ENCODE measurements at places on chromosomes 1 and 21. TPM values are rescaled to one million over a fixed set of nuclear protein-coding genes. Genes with fewer than 3 reads are reported as not detected.

The PRAMEF14 gene
- not detected for total RNA-seq

GRCh38 chr1:87103074-87103473 lies 188.6 kb downstream of the HS2ST1 start:
- H3K36me3 ChIP-seq, result peaks cover 15% of the 10 kb centered on the region
- H3K4me1 ChIP-seq, result no peaks in the 10 kb centered on the region
- no peak overlapping the region for H3K27ac ChIP-seq
- DNase-seq, result no peak

The MNDA gene
- total RNA-seq, result not detected

DNA sequence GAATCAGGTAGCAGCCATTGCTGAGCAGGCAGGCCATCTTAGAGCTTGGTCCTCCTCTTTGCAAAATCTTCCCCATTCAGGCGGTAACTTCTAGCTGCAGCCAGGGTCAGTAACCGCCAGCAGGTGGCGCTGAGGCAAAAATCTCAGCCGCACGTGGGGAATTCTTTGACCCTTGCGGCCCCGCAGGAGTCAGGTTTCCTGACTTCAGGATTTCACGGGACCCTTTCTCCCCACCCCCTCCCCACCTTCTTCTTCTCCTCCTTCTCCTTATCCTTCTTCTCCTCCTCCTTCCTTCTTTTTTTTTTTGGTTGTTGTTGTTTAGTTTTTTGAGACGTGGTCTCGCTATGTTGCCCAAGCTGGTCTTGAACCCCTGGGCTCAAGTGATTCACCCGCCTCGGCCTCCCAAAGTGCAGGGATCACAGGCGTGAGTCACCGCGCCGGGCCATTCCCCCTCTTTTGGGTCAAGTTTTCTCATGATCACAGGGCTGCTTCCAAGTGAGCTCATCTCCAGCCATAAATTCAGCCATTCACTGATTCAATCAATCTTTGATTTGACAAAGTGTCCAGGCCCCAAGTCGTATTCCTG lies 33.4 kb upstream of the TENT5B start:
- peak overlapping the region; percentile 75 for H3K4me3 ChIP-seq
- peak overlapping the region; percentile 73 for H3K27ac ChIP-seq
- H3K36me3 ChIP-seq, result no peaks in the 10 kb centered on the region
- DNase-seq, result peak; percentile 76
- H3K27me3 ChIP-seq, result no peaks in the 10 kb centered on the region

DNA sequence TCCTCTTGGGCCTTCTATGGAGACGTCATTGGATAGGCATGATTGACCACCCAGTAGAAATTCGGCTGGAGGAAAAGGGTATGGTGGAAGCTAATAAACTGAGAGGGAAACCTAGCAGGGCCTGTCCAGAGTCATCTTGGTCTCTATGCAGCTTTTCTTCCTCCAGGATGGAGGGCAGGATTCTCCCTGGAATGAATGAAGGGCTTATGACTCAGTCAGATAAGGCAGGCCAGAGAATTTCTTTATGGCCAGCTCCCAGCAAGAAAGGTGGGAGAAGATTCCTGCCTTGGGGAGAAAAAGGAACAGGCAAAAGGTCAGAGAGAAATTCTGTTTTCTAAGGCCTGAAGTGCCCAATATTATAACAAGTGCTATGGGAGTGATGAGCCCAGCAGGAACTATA lies 17.1 kb downstream of the FBLIM1 start:
- H3K4me1 ChIP-seq, result no peaks in the 10 kb centered on the region
- H3K36me3 ChIP-seq, result no peaks in the 10 kb centered on the region
- no peak overlapping the region for H3K4me3 ChIP-seq
- H3K27me3 ChIP-seq, result peaks cover 6% of the 10 kb centered on the region

The RIPPLY3 gene
- not detected for total RNA-seq

DNA sequence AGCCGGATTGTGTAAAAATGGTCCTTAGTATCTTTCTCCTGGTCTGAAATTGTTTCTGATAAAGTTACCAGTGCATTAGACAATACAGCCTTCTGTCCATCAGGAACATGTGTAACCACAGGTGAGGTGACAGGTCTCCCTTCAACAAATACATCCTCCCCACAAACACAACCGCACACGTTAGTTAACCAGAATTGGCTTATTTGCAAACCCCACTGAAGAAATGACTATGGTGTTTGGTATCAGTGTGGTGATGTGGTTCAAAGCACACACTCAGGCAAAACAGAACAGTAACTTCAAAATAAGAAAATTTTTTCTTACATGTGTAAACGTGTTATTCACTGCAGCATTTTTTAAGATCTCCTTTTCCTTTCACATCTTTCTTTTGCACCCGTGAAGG lies 517.2 kb upstream of the NR5A2 start:
- H3K36me3 ChIP-seq, result no peaks in the 10 kb centered on the region
- H3K27me3 ChIP-seq, result peaks cover 36% of the 10 kb centered on the region
- H3K27ac ChIP-seq, result no peak overlapping the region
- no peak for DNase-seq

The OR6N1 gene
- total RNA-seq, result not detected

GRCh38 chr1:46522184-46522968 lies 29.1 kb downstream of the KNCN start:
- peak; percentile 60 for DNase-seq
- H3K27me3 ChIP-seq, result peaks cover 28% of the 10 kb centered on the region
- no peak overlapping the region for H3K4me3 ChIP-seq
- H3K27ac ChIP-seq, result peak overlapping the region; percentile 71

- H3K4me3 ChIP-seq, result no peak overlapping the region
- no peak overlapping the region for H3K27ac ChIP-seq
- no peak for DNase-seq
- no peaks in the 10 kb centered on the region for H3K27me3 ChIP-seq
Measured at GRCh38 chr1:25011943-25012638, 82.0 kb upstream of the RUNX3 start.

The GJA9 gene
- not detected for total RNA-seq

The ZBED6 gene
- 21.1 TPM for total RNA-seq

DNA sequence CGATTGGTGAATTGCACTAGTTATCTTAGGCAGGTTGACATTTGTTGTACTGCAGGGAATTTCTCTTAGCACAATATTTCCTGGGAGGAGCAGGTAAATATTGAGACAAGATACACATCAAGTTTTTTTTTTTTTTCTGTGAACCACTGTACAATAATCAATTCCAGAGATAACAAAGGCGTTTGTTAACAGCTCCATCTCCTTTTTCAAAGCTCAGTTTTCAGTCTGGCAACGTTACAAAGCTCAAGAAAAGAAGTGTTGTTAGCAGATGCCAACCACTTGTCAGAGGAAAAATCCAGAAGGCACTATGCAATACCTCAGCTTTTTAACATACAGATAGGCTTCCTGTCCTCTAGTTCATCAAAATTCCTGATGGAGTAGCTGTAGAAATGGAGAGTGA lies 40.9 kb upstream of the DAB1 start:
- no peaks in the 10 kb centered on the region for H3K27me3 ChIP-seq
- no peak overlapping the region for H3K27ac ChIP-seq
- no peak overlapping the region for H3K4me3 ChIP-seq
- no peaks in the 10 kb centered on the region for H3K36me3 ChIP-seq

GRCh38 chr1:39926343-39926793 lies 24.7 kb upstream of the MYCL start:
- DNase-seq, result no peak
- H3K4me3 ChIP-seq, result no peak overlapping the region
- H3K27me3 ChIP-seq, result peaks cover 2% of the 10 kb centered on the region
- no peaks in the 10 kb centered on the region for H3K36me3 ChIP-seq
- H3K4me1 ChIP-seq, result peaks cover 4% of the 10 kb centered on the region

GRCh38 chr1:6888870-6889269 lies 103.6 kb downstream of the CAMTA1 start:
- no peak overlapping the region for H3K4me3 ChIP-seq

- H3K4me3 ChIP-seq, result no peak overlapping the region
- no peak for DNase-seq
- H3K27me3 ChIP-seq, result peaks cover 30% of the 10 kb centered on the region
Measured at GRCh38 chr21:45588871-45589491, 46.7 kb upstream of the SLC19A1 start.

- H3K27me3 ChIP-seq, result peaks cover 23% of the 10 kb centered on the region
- no peak overlapping the region for H3K27ac ChIP-seq
- DNase-seq, result no peak
- H3K36me3 ChIP-seq, result no peaks in the 10 kb centered on the region
Measured at GRCh38 chr1:151144474-151145303, 1.7 kb downstream of the SEMA6C start.

- peak; percentile 54 for DNase-seq
- no peaks in the 10 kb centered on the region for H3K27me3 ChIP-seq
- H3K36me3 ChIP-seq, result no peaks in the 10 kb centered on the region
Measured at GRCh38 chr1:169588785-169589485, 2.7 kb upstream of the F5 start.

GRCh38 chr1:187409341-187409740 lies 580.6 kb downstream of the PLA2G4A start:
- H3K36me3 ChIP-seq, result no peaks in the 10 kb centered on the region
- no peaks in the 10 kb centered on the region for H3K4me1 ChIP-seq
- no peak overlapping the region for H3K27ac ChIP-seq
- no peak for DNase-seq
- no peak overlapping the region for H3K4me3 ChIP-seq

DNA sequence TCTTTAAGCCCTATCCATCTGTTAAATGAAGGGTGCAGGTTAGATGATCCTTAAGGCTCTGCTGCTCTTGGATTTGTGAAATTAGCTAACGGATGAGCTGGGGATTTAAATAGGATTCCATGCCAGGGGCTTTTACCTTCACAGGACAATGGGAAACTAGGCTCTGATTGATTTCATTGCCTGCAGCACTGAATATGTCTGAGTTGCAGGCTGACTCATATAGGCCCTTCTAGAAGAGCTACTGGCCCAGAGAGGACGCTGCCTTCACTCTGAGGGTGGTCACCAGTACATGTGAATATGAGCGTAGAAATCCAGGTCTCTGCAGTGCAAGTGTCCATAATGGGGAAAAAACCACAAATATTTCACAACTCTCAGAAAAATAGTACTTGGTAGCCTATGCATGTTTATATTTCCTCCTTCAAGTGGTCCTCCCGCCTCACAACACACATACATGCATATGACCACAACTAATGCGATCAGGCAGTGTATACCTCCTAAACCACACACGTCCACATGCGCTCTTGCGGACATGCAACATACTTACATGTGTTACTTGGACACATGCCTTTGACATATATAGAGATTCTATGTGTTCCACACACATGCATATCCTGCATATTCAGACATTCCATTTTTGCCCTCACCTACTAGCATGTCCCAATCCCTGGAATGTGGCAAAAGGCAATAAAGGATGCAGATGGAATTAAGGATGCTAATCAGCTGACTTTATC lies 233.8 kb upstream of the JUN start:
- no peak overlapping the region for H3K27ac ChIP-seq
- H3K4me3 ChIP-seq, result no peak overlapping the region
- peaks cover 9% of the 10 kb centered on the region for H3K36me3 ChIP-seq
- peak; percentile 28 for DNase-seq
- no peaks in the 10 kb centered on the region for H3K27me3 ChIP-seq
- H3K4me1 ChIP-seq, result peaks cover 45% of the 10 kb centered on the region

The HCRTR1 gene
- not detected for total RNA-seq

The C1QB gene
- total RNA-seq, result not detected

DNA sequence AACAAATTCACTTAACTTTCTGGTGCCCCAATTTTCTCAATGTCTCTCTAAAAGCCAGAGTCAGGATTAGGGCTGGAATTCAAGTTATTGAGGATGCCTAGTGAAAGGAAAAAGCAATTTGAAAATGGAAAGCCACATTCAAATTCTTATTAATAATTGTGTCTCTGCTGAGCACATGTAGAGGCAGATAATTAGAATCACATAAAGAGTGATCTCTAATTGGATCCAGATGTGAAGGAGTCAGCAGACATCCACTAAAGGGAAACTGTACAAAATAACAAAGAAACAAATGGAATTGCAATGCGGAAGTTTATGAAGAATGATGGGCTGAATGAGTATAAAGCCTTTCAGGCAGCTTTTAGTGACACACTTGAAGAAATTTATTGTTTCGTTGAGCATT lies 482.6 kb downstream of the TTLL7 start:
- DNase-seq, result no peak
- no peak overlapping the region for H3K4me3 ChIP-seq
- H3K27ac ChIP-seq, result no peak overlapping the region

DNA sequence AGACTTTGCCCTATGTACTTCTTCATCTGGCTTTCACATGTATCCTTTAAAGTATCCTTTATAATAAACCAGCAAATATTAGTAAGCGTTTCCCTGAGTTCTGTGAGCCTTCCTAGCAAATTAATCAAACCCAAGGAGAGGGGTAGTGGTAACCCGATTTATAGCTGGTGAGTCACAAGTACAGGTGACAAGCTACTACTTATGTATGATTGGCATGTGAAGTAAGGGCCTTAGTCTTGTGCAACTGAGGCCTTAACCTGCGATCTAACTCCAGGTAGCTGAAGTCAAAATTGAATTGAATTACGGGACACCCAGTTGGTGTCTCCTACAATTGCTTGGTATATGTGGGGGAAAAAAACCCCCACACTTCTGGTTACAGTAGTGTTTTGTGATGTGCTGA lies 26.0 kb downstream of the SLC16A1 start:
- no peak for DNase-seq
- peaks cover 13% of the 10 kb centered on the region for H3K4me1 ChIP-seq
- peaks cover 16% of the 10 kb centered on the region for H3K36me3 ChIP-seq
- H3K27me3 ChIP-seq, result no peaks in the 10 kb centered on the region

DNA sequence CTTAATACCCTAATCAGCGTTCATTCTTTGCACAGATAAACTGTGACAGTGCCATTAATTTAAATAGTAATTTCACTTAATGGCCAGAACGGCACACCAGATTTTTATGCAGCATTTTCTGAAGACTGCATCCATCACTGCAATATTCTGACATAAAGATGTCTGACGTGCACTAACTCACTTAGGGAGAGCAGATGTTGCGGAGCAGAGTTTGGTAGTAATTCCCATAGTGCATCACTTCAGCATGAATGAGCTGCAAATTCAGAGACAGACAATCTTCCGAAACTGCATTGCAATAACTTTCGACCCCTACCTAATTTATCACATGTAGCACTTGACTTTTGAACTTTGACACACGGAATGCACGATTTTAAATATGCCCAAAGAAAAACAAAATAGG lies 225.3 kb downstream of the KCTD3 start:
- DNase-seq, result no peak
- no peaks in the 10 kb centered on the region for H3K27me3 ChIP-seq
- H3K4me1 ChIP-seq, result no peaks in the 10 kb centered on the region
- H3K36me3 ChIP-seq, result no peaks in the 10 kb centered on the region
- no peak overlapping the region for H3K27ac ChIP-seq

- peaks cover 10% of the 10 kb centered on the region for H3K27me3 ChIP-seq
- H3K4me3 ChIP-seq, result no peak overlapping the region
- peaks cover 2% of the 10 kb centered on the region for H3K4me1 ChIP-seq
- H3K36me3 ChIP-seq, result no peaks in the 10 kb centered on the region
Measured at GRCh38 chr1:1164701-1165451, 8.8 kb upstream of the TTLL10 start.

DNA sequence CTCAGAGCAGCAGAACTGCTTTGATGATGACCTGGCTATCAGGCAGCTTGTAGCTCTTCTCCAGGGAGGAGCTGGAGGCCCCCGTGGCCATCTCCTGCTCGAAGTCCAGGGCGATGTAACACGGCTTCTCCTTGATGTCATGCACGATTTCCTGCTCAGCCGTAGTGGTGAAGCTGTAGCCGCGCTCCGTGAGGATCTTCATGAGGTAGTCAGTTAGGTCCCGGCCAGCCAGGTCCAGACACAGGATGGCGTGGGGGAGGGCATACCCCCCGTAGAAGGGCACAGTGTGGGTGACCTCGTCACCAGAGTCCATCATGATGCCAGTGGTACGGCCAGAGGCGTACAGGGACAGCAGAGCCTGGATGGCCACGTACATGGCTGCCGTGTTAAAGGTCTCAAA lies 18.3 kb upstream of the TP53BP2 start:
- no peaks in the 10 kb centered on the region for H3K4me1 ChIP-seq
- peaks cover 55% of the 10 kb centered on the region for H3K27me3 ChIP-seq
- no peak overlapping the region for H3K27ac ChIP-seq
- no peaks in the 10 kb centered on the region for H3K36me3 ChIP-seq
- H3K4me3 ChIP-seq, result no peak overlapping the region

All from activated CD8-positive, alpha-beta memory T cell treated with anti-CD3 and anti-CD28 coated beads, Interleukin-2, amount 10 ng/mL, durations not matched to agents 7 days and 5 days (primary cell).